Upper lobe of right lung (tissue), 1 donor: ENCODE measurements at places on chromosomes 11 and 22. TPM values are rescaled to one million over a fixed set of nuclear protein-coding genes. Genes with fewer than 3 reads are reported as not detected.

DNA sequence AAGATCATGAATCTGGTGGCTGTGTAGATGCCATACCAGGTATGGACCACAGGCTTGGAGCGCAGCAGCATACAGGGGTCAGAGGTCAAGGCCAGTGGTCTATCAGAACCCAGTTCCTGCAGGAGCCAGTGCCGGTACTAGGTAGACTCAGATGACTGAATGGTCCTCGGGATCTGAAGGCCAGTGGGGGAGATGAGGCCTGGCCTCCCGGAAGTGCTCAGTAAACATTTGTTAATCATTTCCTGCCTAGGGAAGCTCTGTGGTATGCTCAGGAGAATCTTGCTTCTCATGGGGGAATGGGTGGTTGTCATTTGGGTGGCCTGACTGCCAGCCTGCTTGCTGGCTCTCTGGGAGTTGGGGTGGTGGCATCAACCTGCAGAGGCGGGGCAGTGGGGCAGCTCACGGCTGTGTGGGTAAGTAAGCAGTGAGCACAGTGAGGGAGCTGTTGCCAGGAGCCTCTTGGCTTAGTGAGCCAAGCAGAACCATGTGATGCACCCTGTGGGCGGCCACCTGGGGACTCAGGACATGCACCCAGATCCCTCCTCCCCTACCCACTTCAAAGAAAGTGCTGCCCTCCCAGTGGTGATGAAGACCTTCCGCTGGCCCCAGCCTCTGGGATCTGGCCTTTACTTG lies 33.0 kb downstream of the PTPRJ start:
- no peaks in the 10 kb centered on the region for H3K36me3 ChIP-seq
- H3K4me1 ChIP-seq: peaks cover 32% of the 10 kb centered on the region
- no peaks in the 10 kb centered on the region for H3K27me3 ChIP-seq
- H3K27ac ChIP-seq: peak overlapping the region; percentile 38
- H3K4me3 ChIP-seq: no peak overlapping the region

- no peak for DNase-seq
- H3K4me3 ChIP-seq: no peak overlapping the region
- H3K36me3 ChIP-seq: no peaks in the 10 kb centered on the region
- no peak overlapping the region for H3K27ac ChIP-seq
- H3K27me3 ChIP-seq: no peaks in the 10 kb centered on the region
- no peaks in the 10 kb centered on the region for H3K4me1 ChIP-seq
Observed at GRCh38 chr11:115903179-115903578, 399.0 kb upstream of the CADM1 start.

DNA sequence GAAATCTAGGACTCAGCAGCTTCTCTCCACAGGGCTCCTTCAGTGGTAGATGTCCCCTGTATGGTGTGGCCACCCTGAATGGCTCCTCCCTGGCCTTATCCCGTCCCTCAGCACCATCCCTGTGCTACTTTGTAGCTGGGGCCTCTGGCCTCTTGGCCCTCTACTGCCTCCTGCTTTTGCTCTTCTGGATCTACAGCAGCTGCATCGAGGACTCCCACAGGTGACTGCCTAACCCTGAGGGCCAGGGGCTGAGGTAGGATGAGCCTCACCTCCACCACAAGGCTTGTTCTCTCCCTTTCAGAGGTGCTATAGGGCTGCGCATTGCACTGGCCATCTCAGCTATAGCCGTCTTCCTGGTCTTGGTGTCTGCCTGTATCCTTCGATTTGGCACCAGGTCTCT lies 1.8 kb downstream of the TMEM179B start:
- no peak overlapping the region for H3K4me3 ChIP-seq
- H3K4me1 ChIP-seq: peaks cover 44% of the 10 kb centered on the region
- H3K27ac ChIP-seq: no peak overlapping the region
- no peak for DNase-seq
- H3K27me3 ChIP-seq: no peaks in the 10 kb centered on the region
- peaks cover 39% of the 10 kb centered on the region for H3K36me3 ChIP-seq

Gene MFRP
- not detected for total RNA-seq

Gene GATD1
- 62.5 TPM for total RNA-seq
